A549 (cell line): ENCODE measurements at places on chromosomes 4 and X.

DNA sequence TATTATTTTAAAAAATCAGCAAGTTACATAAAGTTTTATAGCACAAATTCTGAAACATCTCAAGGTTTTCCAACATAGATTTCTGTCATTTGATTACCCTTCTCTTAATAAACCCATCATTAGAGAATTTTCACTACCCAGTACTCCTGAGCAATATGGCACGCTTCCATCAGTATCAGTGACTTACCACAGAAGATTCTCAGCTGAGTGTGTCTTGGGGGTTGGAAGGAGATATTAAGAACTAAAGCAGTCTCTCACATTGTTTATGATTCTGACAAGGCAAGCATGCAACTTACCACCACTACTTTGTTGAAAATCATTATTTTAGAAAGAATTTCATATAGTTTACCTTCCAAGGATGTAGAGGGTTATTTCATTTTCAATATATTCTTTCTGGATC lies 67.7 kb downstream of the INPP4B start:
- no peak for DNase-seq

- no peak for DNase-seq
Measured at GRCh38 chr4:143743591-143743990, 43.1 kb upstream of the FREM3 start.

DNA sequence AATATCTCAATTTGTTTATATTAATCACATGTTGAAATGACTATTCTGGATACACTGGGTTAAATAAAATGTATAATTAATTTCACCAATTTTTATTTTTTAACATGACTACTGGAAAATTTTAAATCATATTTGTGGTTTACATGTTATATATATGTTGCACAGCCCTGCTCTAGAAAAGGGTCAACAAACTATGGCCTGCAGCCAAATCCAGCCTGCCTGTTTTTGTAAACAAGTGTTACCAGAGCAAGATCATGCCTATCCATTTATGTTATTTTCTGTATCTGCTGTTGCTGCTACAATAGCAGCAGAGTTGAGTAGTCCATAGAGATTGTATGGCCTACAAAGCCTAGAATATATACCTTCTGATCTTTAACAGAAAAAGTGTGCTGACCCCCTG lies 1.2 kb downstream of the TCEANC start:
- no peak for DNase-seq

DNA sequence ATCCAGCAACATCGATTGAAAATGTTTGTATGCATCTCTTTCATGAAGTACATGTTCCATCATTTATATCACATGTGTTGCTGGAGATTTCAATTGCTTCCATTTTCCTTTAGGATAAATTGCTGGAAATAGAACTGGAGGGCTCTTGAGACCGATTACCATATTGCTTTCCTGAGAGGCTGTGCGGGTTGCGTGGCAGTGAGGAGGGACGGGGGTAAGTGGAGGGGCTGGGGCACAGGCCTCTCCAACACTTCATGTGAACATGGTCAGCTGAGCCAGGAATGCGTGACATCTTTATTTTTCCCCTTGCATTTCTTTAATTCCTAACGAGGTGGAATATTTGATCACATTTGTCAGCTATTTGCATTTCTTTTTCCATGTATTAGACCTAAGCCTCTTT lies 144.6 kb downstream of the TBL1X start:
- no peak for DNase-seq

DNA sequence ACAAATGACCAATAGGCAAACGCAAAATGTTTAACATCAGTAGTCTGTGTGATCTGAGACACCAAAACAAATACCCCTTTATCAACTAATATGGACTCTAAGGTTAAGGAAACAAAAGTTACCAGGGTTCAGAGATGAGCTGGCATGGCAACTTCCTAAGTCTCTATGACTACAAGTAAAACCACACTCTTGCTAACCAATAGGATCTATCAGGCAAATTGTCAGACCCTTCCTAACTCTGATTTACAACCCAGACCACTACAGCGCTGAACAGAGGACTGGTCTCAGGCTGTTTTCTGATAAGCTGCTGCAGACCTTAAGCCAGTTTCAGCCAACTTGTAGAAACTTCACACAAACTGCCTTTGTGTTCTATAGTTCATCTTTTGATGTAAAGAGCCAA lies 608.0 kb downstream of the TLL1 start:
- no peak for DNase-seq

DNA sequence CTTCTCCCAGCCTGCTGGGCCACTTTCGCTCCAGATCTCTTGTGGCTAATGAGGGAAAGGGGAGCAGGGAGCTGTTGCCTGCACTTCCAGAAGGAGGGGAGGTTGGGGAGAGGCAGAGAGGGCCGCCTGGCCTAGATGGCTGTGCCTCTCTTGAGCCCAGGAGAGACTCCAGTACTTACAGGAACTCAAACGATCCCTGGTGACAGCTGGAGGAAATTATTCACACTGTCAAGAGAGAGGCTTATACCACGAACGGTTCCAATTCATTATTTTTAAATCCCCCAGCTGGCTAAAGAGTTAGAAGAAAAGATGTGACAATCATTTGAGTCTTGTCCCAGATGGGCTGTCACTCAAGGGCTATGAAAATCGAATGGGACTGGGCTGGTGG lies 96.1 kb downstream of the PHKA2 start:
- no peak for DNase-seq
